Stomach (tissue), 19 donors: ENCODE measurements at places on chromosomes 3 and 15. TPM values are rescaled to one million over a fixed set of nuclear protein-coding genes. Genes with fewer than 3 reads are reported as not detected.

- no peak for DNase-seq
Observed at GRCh38 chr3:194571491-194572142, 61.6 kb downstream of the TMEM44 start.

Gene TEX55
- total RNA-seq = not detected

- DNase-seq = no peak
Observed at GRCh38 chr3:145243875-145244274, 917.1 kb downstream of the PLOD2 start.

DNA sequence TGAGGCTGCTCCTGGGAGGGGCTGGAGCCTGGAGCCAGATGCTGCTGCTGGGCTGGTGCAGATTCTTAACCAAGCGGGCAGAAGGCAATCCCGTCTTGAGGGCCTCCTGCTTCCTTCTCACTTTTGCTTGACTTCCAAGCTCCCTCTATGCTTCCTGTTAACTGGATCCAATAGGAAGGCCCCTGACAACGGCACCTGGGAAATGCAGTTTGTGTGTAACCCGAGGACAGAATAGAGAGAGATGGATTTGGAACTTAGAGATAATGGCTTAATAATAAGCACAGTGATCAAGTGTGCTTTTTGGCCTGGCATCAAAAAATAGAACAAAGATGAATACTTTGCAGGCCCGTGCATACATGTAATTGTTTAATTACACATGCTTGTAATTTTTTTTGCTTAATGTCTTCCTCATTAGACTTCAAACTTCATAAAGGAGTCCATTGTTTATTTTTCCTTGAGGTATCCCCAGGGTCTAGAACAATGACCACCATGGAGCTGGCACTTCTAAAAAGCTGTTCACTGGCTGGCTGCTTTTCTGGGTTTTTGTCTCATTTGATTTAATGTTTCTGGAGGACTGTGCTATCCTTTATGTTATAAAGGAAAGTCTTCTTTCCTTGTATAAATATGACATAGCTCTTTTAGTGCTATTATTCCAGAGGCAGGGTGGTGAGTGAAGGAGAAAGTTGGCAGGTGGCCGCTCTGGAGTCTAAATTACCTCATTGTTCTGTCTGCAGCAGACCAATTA, 63.3 kb upstream of the MITF start:
- peak; percentile 47 for DNase-seq

GRCh38 chr3:83039422-83039821, 1278.0 kb upstream of the GBE1 start:
- no peak for DNase-seq

- no peak for DNase-seq
Observed at GRCh38 chr3:168608926-168609325, 513.2 kb upstream of the GOLIM4 start.

Gene GOLGA8T
- total RNA-seq = not detected

GRCh38 chr3:158748237-158748828, 16.1 kb upstream of the RARRES1 start:
- DNase-seq = peak; percentile 37

Gene COL6A5
- total RNA-seq = 0.72 TPM

GRCh38 chr3:157113832-157114505, 46.0 kb downstream of the CCNL1 start:
- DNase-seq = no peak
